ENCODE measurements at places on chromosomes 7 and 10.

- DNase-seq: no peak
Measured at GRCh38 chr10:13184730-13185514, 23.6 kb downstream of the MCM10 start.

DNA sequence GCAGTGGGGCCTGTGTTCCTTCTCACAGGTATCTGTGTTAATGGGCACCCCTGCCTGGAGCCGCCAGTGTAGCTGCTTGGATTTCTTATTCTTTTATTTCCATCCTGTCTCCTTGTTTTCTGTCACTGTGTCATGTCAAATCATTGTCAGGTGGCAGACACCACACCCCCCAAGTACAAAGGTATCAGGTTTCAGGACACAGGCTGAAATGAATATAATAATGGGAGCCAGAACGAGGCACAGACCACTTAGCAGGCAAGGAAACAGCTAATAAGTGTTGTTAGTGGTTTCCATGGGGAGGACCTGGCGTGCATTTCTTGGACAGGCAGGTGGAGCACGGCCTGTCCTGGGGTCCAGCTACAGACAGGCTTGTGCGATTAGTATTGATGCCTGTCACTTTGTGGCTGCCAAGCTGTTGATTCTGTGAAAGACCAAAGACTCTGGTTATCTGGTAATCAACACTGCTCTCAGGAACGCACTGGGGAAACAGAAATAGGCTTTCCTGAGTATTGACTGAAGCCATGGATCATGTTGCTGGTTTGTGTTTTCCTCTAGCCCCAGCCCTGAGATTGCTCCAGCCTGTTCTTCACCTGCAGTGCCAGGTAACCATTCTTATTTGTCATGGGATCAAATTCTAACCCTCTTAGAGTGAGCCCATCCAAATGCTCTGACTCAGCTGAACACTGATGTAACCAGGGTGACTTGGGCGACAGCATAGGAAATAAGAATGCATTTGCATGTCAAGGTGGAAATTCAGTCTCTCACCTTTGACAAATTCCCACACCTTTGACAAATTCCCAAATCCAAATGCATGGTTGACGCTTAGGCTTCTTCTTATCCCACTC lies 1002.0 kb downstream of the LRMDA start:
- no peak for DNase-seq

GRCh38 chr7:114574384-114574783 lies 159.8 kb downstream of the FOXP2 start:
- DNase-seq: no peak

- no peak for DNase-seq
Measured at GRCh38 chr10:102712843-102713538, 1.2 kb downstream of the ARL3 start.

GRCh38 chr7:38753347-38753746 lies 122.2 kb upstream of the AMPH start:
- no peak for DNase-seq

DNA sequence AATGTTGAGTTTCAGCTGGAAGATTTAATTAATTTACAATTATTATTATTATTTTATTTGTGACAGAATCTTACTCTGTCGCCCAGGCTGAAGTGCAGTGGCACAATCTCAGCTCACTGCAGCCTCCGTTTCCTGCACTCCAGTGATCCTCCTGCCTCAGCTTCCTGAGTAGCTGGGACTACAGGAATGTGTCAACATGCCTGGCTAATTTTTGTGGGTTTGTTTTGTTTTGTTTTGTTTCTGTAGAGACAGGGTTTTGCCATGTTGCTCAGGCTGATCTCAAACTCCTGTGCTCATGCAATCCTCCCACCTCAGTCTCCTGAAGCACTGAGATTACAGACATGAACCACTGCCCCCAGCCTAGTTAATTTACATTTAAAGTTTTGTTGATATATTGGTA lies 93.8 kb upstream of the MEOX2 start:
- no peak for DNase-seq

GRCh38 chr7:68461430-68461829 lies 1136.8 kb upstream of the AUTS2 start:
- no peak for DNase-seq

DNA sequence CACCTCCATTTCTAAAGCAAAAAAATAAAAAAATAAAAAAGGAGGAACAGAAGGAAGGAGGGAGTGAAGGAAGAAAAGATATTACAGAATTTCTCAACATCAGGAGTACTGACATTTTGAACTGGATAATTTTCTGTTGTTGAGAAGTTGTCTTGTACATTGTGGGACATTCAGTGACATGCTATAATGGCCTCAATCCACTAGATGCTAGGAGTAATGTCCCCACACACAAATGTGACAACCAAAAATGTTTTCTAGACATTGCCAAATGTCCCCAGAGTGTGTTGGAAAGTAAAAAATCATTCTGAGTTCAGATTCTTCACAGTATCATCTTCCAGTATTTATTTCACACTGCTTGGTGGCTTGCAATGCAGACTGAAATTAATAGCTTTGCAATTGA lies 6.5 kb downstream of the ZNF438 start:
- no peak for DNase-seq

- DNase-seq: no peak
Measured at GRCh38 chr10:7239312-7239985, 171.4 kb downstream of the SFMBT2 start.

GRCh38 chr10:122082616-122083477 lies 93.9 kb downstream of the TACC2 start:
- DNase-seq: no peak

GRCh38 chr10:7484456-7485243 lies 73.8 kb upstream of the SFMBT2 start:
- DNase-seq: peak; percentile 16

- peak; percentile 67 for DNase-seq
Measured at GRCh38 chr7:134458806-134459698, at the start of gene AKR1B1. Gene AKR1B1 (minus strand): TSS chr7:134459100. CDS start chr7:134459062, 38 bp downstream.

GRCh38 chr10:92263396-92263795 lies 27.5 kb downstream of the CPEB3 start:
- DNase-seq: no peak

- DNase-seq: no peak
Measured at GRCh38 chr10:116143673-116144222, 129.3 kb downstream of the GFRA1 start.

DNA sequence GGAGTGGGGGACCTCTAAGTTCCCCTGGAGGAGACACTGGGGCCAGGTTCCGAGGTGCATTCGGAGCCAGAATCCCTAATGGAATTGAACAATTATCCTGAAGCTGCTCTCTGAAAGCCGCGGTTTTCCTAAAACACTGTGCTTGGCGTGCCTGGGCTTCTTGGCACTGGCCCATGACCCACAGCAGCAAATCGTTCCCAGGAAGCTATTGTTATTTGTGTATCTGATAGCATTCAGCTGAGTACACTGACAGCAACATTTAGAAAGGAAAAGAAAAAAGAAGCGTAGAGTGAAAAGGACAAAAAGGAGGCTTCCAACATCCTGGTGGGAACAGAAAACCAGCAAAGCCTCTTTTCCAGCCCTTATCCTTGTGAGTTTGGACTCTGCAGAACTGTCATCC lies 339.8 kb downstream of the FRMD4A start:
- DNase-seq: no peak

DNA sequence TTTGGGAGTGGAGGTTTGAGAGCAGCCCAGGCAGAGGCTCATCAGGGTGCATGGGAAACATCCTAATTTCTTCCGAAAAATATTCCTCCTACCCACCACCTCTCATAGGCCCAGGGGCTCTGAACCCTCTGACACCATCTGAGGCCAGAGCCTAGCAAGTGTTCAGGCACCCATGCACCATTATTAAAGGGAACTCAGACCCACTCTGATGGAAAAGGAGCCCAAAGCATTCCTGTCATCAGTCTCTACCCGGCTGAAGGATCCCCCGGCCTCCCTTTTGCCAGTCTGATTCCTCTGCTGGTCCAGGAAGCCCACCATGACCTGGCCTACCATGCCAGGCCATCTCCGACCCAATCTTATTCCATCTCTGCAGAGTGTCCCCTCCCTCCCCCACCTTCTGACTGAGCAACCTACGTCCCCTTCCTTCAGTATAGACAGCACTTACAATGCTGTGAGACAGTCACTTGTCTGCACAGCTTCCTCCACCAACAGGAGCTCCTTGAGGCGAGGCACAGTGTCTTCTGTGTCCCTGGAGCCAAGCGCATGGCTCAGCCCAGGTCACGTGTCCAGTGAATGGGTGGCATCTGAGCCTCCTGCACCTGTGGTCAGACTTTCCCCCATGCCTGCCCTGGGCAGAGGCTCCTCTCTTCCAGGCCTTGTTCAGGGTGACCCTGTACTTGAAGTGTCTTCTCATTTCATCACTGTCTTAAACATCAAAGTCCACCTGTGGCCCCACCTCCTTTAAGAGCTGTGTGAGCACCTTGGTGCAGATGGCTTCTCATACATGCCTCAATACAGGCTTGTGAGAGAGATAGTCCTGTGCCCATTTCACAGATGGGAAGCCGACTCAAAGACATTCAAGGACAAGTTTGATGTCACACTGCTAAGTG lies 889 bp upstream of the GPR15LG start:
- no peak for DNase-seq

GRCh38 chr7:107725138-107725740 lies 18.7 kb upstream of the CBLL1 start:
- DNase-seq: no peak

- no peak for DNase-seq
Measured at GRCh38 chr10:50908366-50908765, 22.9 kb upstream of the A1CF start.

GRCh38 chr10:72079356-72079755 lies 9.0 kb downstream of the SPOCK2 start:
- no peak for DNase-seq

DNA sequence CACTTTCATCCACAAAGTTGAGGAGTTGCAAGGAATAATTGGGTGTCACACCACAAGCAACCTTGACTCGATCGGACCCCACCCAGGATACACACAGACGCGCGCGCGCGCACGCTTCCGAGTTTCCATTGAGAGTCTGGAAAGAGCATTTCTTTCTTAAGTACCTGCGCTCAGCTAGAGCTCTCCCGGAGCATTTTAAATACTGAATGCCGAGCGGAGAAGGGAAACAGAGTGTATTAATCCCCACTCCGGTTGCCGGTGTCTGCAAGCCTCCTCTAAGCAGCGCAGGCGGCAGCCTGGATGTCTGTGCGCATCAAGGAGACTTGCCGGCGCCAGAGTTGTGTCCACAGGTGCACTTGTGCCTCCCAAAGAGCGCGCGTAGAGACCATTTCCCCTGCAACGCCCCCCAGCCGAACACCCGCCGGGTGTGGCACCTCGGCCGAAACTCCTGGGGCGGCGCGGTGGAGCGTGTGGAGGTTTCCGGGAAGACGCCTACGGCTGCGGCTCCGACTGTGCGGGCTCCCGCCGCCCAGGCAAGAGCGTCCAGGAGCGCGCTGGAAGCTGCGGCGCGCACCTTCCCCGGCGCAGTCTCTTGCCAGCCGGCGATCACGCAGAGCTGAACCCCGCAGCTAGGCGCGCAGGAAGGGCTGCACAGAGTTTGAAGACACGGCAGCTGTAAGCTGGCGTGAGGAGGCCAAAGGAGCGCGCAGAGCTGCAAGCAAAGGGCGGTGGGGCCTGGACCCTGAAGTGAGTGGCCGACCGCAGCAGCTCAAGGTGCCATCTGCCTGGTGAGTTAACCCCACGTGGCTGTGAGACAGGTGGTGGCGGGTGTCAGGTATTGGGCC lies 1.1 kb upstream of the FEZF1 start:
- DNase-seq: no peak

DNA sequence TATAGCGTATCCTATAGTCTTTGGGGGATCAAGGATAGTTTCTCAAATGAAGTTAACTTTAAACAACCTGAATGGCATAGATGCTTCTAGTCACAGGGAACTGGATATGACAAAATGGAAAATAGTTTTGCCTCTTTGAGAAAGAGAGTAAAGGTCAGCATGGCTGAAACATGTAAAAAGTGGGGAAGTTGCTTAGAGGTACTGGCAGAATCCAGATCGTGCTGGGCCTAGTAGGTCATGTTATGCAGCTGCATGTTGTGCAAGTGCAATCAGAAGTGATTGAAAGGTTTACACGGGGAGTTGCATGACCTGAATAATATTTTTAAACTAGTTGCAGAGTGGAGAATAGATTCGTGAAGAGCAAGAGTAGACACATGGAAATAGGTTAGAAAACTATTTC lies 201.1 kb upstream of the HDAC9 start:
- DNase-seq: no peak
